ENCODE measurements at places on chromosomes 7 and 10. TPM values are rescaled to one million over a fixed set of nuclear protein-coding genes. Genes with fewer than 3 reads are reported as not detected.

Gene LMOD2
- total RNA-seq: not detected

GRCh38 chr7:148770004-148770403 lies 71.3 kb downstream of the CUL1 start:
- no peak for DNase-seq

DNA sequence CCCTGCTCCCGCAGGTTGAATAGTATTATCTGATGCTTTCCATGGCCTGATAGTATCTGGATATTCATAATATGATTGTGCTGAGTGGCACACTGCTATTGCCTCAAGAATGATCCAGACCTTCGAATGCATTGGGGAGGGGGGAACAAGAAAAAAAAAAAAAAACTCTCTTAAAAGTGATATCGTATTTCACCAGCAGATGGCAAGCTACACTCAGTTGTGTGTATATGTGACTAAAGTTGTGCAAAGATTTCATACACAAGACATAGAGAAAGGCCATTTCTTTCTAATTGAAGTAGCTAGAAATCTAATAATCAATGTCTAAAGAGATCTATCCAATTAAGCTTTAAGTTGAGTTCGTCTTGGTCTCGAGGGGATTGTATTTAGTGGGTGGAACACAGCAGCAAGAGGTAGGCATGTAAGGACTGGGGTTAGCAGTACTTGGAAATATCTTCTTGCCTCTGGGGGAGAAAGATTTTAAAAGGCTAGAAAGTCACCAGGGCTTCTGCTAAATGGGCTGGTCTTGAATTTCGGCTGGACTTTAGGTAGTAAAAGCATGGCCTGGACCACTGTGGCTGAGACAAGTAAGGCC lies 15.3 kb downstream of the SFRP4 start:
- DNase-seq: no peak

Gene BHLHA15
- total RNA-seq: 0.74 TPM

DNA sequence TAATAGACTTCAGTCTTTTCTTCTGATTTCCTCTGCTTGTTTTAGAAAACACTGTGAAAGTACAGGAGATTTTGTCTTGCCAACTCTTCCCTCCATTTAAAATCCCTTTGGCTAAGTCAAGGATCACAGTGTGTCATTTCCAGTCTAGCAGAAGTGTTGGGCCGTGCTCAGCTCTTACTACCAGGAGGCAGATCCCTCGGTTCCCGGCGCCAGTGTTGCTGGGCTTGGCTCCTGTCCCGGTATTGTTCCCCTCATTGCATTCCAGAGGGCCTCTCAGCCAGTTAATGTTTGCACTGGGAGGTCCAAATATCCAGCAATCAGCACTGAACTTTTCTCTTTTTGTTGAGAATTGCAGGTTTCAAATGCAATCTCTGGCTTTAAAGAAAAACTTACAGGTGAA lies 612.1 kb upstream of the MGMT start:
- DNase-seq: peak; percentile 93

GRCh38 chr7:42338916-42339540 lies 102.0 kb upstream of the GLI3 start:
- no peak for DNase-seq

DNA sequence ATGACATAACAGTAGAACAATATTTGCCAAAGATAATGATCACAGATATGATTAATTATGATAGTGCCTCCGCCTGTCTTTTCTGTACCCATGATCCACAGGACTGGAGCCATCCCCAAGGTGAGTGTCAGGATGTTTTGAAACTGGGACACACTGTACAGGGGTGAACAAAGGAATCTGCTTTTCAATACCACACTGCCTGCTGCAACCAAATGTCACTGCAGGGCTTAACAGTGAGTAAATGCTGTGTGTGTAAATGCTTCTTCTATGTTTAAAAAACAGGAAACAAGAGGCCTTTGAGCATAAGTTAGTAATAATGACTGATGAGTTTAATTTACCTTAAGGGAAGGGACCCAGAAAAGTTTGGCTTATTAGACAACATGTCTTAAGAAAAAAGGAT lies 65.2 kb downstream of the HBP1 start:
- no peak for DNase-seq

Gene NODAL
- not detected for total RNA-seq

GRCh38 chr10:32318476-32318896 lies 28.5 kb downstream of the EPC1 start:
- DNase-seq: no peak

- DNase-seq: no peak
These were observed 126.1 kb upstream of the FRMD4A start for GRCh38 chr10:14456870-14457266.

Gene CALHM1
- total RNA-seq: not detected

Gene SPRN
- total RNA-seq: not detected

DNA sequence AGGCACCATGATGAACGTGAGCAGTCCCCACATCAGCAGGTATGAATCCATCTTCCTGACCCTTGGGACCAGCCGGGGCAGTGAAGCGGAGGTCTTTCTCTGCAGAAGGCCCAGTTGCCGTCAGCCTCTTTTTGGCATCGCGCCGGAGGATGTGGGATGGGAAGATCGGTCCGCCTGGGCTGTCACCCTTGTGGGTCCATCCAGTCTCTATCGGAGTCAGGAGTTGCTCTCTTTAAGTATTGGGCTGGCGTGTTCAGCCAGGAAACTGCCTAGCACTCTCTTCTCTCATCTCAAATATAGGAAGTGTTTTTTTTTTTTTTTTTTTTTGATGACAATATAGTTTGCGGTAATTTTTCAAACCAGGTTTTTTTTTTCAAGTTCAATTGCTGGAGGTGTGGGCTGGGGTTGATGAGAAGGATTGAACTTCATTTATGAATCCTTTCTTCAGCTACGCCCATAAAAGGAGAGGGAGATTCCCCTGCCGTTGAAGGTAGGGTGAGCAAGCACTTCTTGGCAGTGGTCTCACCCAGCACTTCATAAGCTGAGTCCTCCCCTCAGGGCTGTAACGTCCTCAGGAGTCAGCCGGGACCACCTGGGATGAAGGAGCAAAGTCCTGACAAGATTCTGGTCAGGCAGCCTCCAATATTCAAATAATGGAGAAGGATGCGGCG lies at the start of gene IL2RA:
IL2RA (minus strand) TSS at position 267 of the 671 bp plus-strand sequence; CDS start at position 51, 216 bp downstream.
- DNase-seq: no peak

Gene AGR3
- not detected for total RNA-seq

GRCh38 chr7:47128700-47129099 lies 453.2 kb downstream of the TNS3 start:
- no peak for DNase-seq

DNA sequence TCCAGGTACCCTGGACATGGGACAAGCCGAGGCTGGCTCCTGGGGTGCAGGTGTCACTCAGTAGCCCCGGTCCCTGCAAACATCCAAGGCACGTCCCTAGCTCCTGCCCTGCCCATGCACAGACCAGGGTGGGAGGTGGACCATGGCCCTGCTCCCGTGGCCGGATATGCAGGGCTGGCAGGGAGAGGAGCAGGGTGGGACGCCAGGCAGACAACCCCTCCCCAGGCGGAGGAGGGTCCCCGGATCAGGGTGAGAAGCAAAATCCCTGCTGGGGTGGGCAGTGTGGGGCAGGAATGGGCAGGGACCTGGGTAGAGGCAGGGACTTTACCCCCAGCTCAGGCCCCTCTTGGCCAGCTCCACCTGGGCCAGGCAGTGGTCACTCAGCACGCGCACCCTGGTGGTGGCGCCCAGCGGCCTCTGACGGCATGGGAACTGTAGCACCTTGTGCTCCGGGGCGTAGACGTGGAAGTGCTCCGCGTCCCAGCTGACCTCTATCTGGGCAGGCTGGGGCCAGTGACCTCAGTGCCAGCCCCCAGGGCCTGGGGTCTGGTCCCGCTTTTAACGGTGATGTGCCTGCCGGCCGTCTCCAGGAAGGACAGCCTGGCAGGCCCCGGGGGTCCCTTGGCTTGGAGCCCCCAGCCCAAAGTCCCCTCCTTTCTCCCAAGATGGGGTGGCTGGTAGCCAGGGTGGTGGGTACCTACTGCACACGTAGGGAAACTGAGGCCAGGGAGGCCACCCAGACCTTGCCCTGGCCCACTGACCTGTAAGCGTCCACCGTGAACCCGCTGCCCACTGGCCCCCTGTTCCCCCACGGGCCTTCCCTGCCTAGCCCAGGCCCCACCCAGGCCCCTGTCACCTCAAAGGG lies 1.2 kb downstream of the GRIFIN start:
- no peak for DNase-seq

Gene RPP38
- 0.27 TPM for total RNA-seq

Gene ANKRD1
- total RNA-seq: not detected

DNA sequence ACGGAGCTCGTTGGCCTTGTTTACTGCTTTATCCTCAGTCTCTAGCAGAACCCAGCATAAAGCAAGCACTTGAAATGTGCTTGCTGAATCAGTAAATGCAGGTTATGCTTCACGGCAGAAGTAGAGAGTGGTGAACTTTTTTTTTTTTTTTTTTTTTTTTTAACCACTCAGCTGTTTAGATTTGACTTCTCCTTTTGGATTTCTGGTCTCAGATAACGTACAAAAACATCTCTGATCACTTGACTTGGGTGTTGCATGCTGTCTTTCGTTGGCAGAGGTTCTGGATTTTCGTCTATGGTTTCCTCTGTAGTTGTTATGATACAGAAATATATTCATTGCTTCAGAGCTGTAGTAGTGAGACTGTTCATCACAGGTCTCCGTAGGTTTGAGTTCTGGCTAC lies 242.5 kb upstream of the HABP2 start:
- DNase-seq: no peak

Gene PRF1
- total RNA-seq: not detected

- DNase-seq: no peak
These were observed 36.3 kb downstream of the HACD1 start for GRCh38 chr10:17580885-17581284.

DNA sequence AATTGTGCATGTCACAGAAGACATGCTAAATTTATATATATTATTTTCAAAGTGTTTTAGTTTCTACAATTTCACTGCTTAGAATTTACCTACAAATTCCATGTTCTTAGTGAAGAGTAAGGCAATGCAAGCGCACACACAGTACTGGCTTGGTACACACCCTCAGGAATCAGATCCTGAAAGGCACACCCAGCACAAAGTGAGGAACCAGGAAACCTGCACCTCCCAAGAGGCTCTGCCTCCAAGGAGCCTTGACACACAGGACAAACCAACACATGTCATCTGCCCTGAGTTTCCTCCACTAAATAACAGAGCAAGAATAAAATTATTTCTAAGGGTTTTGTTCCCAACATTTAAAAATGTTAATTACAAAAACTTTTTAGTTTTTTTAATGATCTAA lies 156.2 kb downstream of the PARD3 start:
- DNase-seq: no peak

GRCh38 chr10:26841733-26842317 lies 18.9 kb downstream of the ABI1 start:
- no peak for DNase-seq

DNA sequence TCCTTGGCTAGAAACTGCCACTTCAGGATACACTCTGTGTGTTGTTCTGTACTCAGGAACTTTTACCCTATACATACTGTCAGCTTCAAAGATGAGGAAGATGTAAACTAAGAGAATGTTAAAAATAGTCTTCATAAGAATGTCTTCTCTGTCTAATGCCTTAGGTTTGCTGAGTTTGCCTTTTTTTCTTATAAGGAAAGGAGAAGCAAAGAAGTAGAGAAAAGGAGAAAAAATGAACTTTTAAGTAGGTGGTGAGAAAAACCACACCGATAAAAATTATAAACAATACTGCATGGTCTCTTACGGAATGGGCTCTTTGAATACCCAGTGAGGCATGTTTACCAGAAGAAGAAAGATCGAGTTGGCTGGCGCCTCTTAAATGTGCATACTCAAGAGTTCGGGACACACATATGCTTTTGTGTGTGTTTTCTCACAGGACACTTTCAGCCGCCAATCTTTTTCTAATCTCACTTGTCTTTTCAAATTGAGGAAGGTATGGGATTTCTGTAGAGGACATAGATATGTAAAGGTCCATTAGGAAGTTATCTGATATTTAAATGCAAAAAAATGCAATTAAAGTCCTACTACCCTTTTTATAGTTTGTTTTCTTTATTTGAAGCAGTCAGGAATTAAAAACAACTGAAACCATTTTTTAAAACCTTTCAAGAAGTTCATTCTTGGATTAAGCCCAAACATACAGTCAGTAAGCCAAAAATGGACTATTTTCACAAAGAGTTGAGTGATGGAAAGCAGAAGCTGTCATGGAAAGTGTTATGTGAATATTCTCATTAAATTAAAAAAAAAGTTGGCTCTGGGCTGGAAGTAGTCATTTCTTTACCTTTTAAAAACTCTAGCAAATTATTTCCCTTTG lies 100.6 kb upstream of the MDFIC start:
- DNase-seq: no peak

DNA sequence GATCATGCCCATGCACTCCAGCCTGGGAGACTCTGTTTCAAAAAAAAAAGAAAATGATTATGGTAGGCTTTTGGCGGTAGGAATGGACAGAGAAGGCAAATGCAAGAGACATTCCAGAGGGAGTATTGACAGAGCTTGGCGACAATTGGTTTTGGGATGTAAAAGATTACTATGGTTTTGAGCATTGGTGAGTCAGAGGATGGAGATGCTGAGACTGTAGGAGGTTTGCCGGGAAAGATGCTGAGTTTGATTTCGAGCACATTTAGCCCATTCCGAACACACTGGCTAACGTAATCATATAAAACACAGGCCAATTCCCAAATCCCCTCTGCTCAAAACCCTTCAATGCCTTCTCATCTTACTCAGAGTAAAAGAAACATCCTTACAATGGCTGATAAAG lies 161.6 kb upstream of the MKLN1 start:
- DNase-seq: no peak

DNA sequence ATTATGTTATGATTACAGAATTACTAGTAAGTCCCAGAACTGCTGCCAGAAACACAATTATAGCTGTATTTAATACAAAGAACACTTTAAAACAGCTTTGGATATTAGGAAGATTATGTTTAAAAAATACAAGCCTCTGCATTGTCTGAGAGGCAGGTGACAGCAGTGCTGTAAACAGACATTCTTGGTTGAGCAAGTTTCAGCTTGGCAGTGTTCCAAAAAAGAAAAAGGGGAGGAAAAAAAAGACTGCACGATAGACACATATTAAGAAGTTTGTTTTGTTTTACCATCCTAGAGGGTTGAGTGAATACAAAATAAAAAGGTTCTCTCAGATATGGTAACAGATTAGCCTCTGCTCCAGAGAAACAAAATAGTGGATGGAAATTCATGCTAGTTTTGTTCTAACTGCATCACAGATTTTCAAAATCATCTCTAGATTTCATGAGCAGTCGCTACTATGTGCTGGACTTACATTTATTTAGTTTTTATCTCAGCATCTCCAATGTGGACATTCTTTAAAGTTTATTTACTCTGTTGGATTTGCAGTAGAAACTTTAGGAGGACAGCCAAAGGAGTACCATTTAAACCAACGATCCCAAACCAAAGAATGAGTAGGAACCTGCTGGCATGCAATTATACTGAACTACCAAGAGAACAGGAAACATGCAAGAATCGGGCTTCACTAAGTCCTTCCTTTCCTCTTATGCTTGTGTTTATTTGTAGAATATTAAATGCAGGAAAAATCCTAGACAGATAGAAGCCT lies 9.0 kb downstream of the FAM204A start:
- no peak for DNase-seq
